Mesenchymal stem cell (in vitro differentiated cells and primary cell): ENCODE measurements at places on chromosomes 5 and 9.

DNA sequence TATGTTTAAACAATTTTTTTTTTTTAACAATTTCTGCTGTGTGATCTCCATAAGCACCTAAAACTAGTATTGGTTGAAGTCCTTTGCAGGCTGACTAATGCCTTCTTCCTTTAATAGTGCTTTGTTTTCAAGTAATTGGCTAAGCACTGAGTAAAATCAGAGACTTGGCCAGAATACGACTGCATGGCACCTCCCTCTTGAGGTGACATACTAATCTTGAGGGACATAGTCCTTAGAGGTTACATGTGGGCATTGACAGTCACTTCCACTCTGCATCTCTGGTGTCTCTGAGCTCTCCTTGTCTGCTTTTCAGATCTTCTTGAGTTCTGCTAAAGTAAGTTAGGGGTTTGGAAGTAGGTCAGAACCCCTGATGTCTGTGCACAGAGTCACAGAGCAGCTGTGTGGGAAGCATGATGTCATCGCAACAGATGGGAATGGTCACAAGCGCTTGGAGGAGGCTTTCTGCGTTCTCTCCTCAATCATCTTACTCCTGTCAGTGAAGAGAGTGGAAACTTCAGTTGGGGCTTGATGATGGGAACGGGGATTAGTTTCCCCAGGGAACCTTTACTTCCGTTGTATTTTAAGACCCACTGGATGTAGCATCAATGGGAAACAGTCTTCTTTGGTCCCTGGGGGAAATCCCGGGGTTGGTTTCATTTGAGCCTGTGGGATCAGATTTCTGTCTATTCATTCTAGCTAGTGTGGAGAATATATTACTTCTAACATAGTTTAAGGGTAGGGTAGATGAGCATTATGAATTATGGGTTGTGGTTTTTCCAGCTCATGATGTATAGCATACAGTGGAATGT lies 136.9 kb downstream of the ARHGAP26 start:
- peak; percentile 58 for DNase-seq

- DNase-seq, result no peak
Observed at GRCh38 chr5:78638973-78639669, 9.5 kb downstream of the LHFPL2 start.

- peak; percentile 59 for DNase-seq
Observed at GRCh38 chr9:89675058-89675742, 70.4 kb downstream of the GADD45G start.

DNA sequence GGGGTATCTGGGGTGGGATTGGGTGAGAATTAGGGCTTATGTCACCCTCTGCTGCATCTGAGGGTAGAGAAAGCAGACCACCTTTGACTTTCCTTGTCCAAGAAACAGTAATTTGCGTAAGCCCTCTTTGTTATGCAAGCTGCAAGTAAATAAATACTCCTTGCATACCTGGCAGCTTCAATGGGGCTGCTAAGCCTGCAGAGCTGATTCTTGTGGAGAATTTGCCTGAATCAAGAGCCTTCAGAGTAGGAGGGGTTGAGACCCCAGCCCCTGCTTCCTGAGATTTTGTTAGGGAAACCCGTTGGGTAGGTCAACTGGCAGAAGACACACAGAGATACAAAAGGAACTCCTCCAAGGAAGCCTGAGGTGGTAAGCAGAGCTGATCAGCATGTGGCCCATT lies 515.1 kb downstream of the DMAC1 start:
- no peak for DNase-seq

DNA sequence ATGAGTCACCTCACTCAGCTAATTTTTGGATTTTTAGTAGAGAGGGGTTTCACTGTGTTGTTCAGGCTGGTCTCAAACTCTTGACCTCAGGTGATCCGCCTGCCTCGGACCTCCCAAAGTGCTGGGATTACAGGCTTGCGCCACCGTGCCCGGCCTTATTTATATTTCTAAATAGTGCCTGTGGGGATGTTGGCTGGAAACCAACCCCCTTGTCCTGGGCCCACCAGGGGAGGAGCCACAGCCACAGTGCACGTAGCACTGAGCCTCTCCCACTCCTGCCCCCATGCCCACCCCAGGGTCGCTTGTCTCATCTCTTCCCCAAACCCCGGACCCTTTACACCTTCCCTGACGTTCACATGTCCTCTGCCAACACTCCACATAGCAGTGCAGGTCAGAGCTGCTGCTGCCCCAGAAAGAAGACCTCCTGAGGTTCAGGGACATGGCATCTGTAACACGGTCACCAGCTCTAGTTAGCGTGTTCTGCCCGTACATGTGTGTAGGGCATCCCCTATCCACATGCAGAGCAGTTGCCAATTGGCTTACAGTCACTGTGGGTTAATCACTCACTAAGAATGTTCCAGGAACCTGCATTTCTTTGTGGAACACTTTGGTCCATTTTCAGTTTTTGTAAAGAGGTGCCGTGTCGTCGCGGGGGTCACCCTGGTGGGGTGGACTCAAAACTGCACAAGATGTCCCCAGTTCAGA lies 10.2 kb upstream of the MRPS2 start:
- no peak for DNase-seq

DNA sequence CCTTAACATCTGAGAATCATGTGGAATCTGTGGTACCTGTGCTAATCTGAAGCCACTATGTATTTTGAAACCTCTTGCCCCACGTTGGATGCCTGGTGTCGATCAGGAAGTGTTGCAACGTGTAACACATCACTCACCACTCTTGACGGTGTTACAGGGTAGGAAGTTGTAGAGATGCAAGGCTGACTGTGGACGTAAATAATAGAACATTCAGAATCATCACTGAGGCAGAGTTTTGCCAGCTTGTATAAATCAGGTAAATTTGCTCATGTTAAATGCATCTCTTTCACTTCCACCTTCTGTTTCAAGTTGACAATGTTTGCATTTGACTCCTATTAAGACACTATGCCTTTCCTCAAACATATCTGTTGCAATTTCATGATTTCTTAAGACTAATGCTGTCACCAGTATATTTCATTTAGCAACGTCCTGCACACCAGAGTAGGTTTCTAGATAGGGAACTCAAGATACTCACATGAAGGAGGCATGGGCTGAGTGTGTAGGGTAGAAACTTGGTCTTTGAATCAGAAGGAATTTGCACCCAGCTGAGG lies 38.1 kb downstream of the BASP1 start:
- DNase-seq, result peak; percentile 69

DNA sequence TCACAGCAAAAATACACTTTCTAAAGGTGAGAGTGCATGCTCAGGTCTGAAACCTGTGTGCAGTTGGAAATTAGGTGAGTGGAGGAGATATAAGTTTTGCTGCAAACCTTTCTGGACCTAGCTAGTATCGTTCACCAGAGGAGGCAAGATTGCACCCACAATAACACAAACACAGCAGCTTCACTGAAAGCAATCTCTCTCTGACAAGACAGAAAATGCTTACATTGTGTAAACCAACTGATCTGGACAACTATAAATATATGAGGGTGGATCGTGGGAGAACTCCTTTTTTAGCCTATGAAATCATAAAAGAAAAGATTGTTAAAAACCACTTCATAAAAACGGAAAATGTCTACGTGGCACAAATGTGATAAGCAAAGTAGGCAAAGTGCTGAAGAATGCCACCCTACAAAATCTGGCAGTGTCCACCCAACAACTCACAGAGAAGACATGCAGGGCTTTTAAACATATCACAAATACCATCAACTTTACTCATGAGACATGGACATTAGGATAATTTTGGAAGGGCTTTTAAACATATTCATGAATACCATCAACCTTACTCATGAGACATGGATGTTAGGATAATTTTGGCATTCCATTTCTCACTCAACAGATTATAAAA lies 134.3 kb downstream of the CDH18 start:
- DNase-seq, result peak; percentile 59

- peak; percentile 22 for DNase-seq
Observed at GRCh38 chr9:14275331-14275730, 38.6 kb downstream of the NFIB start.

DNA sequence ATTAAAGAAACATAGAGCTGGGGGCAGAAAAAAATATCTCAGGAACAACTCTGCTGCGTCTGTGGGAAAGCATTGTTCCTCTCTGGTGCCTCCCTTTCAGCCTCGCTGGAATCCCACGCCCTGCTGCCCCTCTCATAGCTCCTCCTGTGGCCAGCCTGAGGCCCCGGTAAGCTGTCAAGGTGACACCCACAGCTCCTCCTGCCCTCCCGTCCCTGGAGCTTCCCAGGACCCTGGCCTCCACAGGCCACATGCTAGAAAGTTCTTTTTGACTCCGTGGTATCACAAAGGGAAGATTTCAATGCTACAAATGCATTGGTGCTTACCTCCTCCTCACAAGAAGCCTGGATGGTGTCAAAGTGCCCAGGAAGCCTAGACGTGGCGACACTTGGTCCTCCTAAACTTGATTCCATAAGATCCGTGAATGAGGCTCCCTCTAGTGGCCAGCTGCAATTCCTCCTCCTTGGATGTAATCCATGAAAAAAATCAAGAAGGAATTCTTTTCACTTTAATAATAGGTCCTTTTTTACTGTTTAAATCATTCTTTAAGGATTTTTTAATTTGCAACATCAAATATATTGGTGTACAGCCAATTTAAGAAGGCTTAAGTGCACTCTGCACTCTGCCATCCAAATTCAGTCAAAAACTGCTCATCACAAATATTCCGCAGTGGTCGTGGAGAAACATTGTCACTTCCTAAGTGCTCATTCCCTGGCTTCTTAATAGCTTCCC lies 104.9 kb downstream of the CFAP90 start:
- DNase-seq, result peak; percentile 46

GRCh38 chr9:88280816-88281382 lies 107.3 kb upstream of the SPIN1 start:
- DNase-seq, result peak; percentile 39

DNA sequence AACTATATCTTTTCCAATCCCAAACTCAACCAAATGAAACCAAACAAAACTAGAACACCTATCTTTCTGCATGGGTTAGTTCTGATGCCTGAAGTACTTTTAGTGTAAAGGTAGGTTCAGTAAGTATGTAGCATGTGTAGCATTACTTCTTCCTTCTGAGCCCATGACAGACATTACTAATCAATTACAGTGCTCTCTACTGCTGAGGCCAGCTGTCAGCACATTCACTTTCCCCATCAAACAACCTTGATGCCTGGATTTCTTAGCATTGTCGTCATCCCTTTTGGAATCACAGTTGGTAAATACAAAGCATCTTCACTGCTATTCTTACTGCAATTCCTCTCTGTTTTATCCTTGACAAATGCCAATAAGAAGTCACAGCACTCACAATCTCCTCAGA lies 103.2 kb downstream of the PTTG1 start:
- no peak for DNase-seq

DNA sequence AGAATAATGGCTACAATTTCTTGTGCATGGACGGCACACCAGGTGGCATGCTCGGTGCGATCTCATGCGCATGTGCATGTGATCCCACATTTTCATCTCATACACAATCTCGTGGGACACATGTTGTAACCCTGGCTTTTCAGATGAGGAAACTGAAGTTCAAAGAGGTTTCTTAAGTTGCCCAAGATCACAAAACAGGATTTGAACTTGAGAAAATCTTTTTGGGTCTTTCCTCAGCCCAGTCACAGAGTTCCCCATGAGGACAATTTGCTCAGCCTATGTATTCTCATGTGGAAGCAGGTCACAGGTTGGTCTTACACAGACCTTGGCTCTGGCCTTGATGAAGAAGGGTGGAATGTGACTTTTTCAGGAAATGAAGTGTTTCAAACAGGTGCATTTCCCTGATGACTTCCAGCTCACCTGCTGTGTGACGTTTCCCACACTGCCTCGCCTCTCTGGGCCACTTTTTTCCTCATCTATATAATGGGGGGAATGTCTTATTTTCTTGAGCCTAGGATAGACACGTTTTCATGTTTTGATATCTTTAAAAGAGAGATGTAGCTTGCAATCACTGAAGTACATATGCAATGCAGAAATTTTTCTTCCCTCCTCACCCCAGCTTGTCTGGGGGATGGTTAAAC lies 7.1 kb upstream of the ORM1 start:
- DNase-seq, result no peak

DNA sequence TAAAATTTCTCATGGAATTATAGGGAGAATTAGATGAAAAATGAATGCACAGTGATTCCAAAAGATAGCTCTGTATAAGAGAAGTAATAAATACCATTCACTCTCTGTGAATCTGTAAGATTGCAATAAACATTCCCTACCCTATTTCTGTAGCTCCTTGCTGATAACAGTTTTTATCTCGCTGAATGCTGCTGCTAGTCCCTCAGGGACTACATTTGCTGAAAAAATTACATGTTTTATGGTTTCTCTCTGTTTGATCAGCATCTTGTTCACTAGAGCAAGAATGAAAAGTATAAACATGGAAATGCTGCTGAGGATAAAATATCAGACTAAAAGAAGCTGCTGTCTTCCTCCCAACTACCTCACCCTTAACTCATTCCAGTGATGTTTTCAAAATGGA lies 44.3 kb upstream of the TYRP1 start:
- DNase-seq, result no peak

DNA sequence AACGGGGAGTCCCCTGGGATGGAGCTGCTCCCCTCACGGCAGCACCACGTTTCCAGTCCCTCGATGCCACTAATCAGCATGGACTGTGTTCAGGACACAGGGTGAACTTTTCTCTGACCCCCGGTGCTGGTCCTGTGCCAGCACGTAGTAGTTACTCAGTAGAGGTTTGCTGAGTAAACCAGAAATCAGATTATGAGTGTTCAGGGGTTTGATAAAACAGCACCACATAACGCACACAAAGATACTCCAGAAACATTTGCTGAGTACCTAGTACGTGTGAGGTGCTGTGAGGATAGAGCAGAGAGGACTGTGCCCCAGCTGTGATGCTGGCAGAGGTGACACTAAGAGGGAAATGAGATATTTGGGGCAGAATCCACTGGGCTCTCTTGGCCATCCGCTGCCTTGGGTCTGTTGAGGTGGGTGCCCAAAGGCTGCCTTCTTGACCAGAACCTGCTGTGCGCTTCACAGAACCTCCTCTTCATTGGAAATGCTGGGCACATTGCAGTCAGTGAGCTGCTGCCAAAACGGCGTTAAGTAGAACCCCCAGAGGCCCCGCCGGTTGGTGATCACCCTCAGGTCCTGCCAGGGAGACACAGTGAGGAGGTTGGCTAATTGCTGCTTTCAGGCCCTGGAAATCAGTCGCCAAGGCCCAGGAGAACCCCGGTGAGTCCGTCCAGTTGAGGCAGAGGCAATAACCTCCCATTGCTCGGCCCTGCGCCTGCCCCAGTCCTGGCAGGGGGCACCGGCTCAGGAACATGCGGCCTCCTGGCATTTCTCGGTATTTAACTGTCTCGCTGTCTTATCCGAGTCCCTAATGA lies 49.4 kb downstream of the NEURL1B start:
- DNase-seq, result no peak

- no peak for DNase-seq
Observed at GRCh38 chr5:91229031-91229727, 153.9 kb downstream of the ARRDC3 start.

DNA sequence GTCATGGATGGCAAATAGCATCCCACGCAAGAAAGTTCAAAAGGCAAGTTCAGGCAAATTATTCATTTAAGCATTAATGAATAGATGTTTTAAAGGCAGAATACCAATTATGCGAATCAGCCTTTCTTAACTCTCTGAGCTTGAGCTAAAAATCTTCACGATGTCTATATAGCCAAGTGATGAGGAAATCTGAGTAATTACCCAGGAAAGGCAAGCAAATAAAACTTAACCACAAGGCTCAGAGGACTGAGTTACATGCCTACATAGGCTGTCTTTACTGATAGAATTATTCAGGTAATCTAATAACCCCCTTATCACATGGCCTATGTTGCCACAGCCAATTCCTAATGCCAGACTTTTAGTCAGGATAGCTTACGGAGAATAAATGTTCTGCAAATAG lies 120.8 kb upstream of the MTAP start:
- DNase-seq, result peak; percentile 69
